Type B pancreatic cell (in vitro differentiated cells): ENCODE measurements at places on chromosomes 2 and 18. TPM values are rescaled to one million over a fixed set of nuclear protein-coding genes. Genes with fewer than 3 reads are reported as not detected.

GRCh38 chr2:160387558-160388262 is 105.9 kb downstream of the RBMS1 start:
- H3K27me3 ChIP-seq = no peaks in the 10 kb centered on the region
- H3K27ac ChIP-seq = peak overlapping the region; percentile 41
- peaks cover 45% of the 10 kb centered on the region for H3K4me1 ChIP-seq
- peaks cover 6% of the 10 kb centered on the region for H3K36me3 ChIP-seq

- no peak overlapping the region for H3K27ac ChIP-seq
- H3K4me1 ChIP-seq = no peaks in the 10 kb centered on the region
- peaks cover 27% of the 10 kb centered on the region for H3K27me3 ChIP-seq
Measured at GRCh38 chr2:118732432-118732831, 115.0 kb downstream of the EN1 start.

DNA sequence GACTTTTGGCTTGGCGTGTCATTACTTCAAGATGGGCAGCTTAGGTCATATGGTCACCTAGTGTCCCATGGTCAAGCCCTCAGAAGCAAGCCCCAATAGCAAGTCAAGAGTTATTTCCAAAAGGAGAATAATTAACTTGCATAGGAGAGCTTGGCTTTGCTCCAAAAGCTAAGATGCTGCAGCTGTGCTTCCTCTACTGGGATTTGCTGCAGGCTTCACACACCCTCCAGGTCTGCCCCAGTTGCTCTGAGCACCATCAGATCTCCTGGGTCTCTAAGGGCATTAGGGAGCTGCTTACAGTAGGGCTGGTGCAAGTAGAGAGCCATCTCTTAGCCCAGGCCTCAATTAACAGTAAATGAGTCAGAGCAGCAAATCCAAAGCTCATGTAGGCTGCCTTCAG is 46.6 kb downstream of the THUMPD2 start:
- no peak overlapping the region for H3K27ac ChIP-seq
- no peak for DNase-seq
- no peaks in the 10 kb centered on the region for H3K27me3 ChIP-seq
- H3K4me1 ChIP-seq = peaks cover 3% of the 10 kb centered on the region

Gene MSGN1
- total RNA-seq = not detected in 2 replicates

Gene TBC1D8
- total RNA-seq = 16.1 and 20.1 TPM in 2 replicates

Gene IL1RL1
- not detected in 2 replicates for total RNA-seq
